ENCODE measurements at places on chromosomes 2 and 18. TPM values are rescaled to one million over a fixed set of nuclear protein-coding genes. Genes with fewer than 3 reads are reported as not detected.

The M1AP gene
- polyA plus RNA-seq = 0.70 TPM

The COL5A2 gene
- 29.1 TPM for polyA plus RNA-seq

The ARL4C gene
- polyA plus RNA-seq = 5.2 TPM

The ANKRD53 gene
- polyA plus RNA-seq = 31.9 TPM

The CD8B gene
- not detected for polyA plus RNA-seq

The ANKRD30BL gene
- polyA plus RNA-seq = not detected

The SKOR2 gene
- polyA plus RNA-seq = not detected

The C2orf66 gene
- polyA plus RNA-seq = 0.82 TPM

The MAIP1 gene
- polyA plus RNA-seq = 10.1 TPM

The TUBB8B gene
- 0.26 TPM for polyA plus RNA-seq

The PLEK gene
- polyA plus RNA-seq = 18.2 TPM

The PTPRM gene
- polyA plus RNA-seq = 20.6 TPM

The WDPCP gene
- polyA plus RNA-seq = 1.9 TPM
